ENCODE measurements at places on chromosomes 3 and 15.

DNA sequence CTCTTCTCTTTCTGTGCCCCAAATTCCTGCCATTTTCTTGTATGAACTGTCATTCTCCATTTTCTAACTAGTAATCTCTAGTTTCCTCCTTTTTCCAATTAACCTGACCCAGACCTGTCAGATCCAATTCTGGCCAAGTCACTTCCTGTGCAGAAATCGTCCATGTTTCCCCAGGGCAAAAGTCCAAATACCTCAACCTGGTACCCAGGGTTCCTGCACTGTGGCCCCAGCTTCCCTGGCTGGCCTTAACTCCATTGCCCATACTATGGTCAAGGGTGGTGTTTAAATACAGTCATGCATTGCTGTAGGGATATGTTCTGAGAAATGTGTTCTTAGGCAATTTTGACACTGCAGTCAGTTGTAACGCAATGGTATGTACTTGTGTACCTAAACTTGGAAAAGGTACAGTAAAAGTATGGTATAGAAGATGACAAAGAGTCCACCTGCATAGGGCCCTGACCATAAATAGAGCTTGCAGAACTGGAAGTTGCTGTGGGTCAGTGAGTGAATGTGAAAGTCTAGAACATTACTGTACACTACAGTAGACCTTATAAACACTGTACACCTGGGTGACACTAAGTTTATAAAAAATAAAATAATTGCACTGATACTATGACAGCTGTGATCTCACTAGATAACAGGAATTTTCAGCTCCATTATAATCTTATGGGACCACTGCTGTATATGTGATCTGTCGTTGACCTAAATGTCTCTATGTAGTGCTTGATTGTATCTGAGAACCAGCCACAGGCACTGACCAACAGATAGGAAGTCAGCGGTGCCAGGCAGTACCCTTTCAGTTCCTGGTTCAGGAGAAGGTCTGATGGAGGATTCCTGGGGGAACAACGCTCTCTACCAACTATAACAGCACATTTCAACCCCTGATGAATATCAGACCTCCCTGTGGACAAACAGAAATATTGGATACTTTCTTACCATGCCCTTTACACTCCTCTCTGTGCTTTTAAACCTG is 336.1 kb upstream of the PROK2 start:
- no peak for DNase-seq

DNA sequence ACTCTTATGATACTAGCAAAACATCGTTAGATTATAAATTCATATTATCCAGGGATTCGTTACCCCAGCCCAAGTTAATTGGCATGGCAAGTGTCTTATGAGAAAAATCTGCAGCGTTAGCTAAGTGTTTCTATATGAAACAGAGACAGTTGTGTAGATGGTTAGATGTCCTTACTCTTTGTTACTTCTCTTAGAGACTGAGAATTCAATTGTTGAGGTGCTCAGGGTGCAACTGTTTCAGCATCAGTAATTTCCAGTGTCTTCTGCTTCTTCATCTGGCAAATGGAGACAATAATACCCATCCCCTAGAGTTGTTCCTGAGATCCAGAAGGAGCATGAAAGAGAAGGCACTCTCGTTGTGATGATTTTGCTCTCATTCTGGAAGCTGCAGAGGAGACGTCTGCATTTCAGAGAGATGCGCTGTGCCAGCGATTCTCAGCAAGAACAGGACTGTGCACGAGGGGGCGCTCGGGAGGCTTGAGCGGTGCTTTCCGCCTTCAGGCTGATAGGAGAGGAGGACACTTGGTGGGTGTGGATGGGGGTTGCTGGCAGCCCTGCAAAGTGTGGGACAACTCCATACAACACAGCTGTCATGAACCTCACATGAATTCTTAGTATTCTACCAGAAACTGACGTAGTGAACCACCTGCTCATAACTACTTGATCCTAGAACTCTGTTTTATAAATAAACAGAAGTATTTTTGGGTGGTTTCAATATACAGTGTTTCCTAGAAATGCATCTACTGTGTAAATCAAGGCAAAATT is 39.7 kb upstream of the SPSB4 start:
- DNase-seq, result peak; percentile 67

GRCh38 chr3:55484191-55484689 is 2.9 kb downstream of the WNT5A start:
- no peak for DNase-seq

DNA sequence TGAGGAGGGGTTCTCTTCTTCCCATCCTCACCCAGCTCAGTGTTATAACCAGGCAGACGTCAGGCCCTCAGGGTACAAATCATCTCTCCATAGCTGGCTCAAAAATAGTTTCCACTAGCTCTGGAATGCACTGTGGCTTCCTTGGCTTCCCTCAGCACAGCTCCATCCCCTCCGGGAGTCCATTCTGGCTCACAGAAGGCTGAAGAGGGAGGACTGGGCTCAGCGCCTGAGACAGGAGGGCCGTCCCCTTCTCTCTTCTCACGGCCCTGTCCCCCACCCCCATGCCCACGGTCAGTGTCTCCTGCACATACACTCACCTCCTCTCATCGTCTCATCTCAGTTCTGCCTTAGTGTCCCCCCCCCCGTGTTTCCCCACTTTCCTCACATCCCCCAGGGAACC is 50.1 kb downstream of the UMPS start:
- no peak for DNase-seq

GRCh38 chr3:99468918-99469317 is 169.5 kb upstream of the COL8A1 start:
- DNase-seq, result no peak
